NCI-H2081 (cell line): ENCODE measurements at places on chromosomes 16 and 17.

DNA sequence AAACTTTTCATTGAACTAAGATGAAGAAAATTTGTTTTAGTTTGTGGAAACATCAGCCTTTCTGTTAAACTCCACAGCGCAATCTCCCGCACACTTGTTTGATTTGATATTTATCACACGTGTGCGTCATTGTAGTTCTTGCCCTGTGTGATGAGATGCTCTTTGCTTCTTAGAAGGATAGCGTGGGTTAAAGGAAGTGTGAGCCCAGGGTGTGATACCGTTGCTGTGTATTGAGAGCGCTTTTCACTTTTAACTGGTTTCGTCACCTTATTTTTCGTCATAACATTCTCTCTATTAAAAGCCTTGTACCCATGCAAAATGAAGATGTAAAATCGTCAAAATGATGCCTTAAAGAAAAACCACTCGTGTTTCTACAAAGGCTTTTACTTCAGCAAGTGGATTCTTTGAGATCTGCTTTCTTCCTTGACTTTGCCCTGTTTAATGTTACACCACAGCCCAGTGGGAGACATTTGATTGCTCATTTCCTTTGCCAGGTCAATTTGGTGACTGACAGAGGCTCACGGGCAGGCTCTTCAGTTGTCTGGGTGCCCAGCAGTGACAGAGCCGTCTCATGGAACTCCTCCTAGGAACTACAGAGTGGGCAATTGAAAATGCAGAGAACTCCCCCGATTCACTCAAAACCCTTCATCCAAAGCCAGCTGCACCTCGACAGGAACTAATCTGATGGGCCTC lies 61.1 kb downstream of the RPA1 start:
- DNase-seq = no peak

GRCh38 chr16:12646490-12647274 lies 157.0 kb downstream of the CPPED1 start:
- DNase-seq = no peak

DNA sequence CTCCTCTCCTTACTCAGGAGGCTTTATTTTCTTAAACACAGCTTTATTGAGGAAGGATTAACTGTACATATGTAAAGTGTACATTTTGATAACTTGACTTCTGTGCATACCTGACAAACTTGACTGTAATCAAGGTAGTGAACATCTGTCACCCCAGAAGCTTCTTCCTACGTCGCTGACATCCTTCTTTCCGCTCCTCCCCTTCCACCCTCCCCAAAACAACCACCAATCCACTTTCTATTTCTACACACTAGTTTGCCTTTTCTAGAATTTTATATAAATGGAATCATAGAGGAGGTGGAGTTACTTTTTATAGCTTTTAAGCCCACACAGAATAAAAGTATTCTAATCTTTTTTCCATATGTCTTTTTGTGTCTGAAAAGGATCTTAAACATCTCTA lies 225.2 kb upstream of the RBFOX1 start:
- DNase-seq = no peak

- no peak for DNase-seq
These were observed 117.9 kb upstream of the MYOCD start for GRCh38 chr17:12547831-12548230.

- DNase-seq = no peak
These were observed 21.8 kb downstream of the SOX9 start for GRCh38 chr17:72142614-72143013.

GRCh38 chr17:32723310-32723955 lies 153.5 kb downstream of the MYO1D start:
- DNase-seq = no peak

GRCh38 chr16:15057681-15058417 lies 2.0 kb upstream of the NTAN1 start:
- DNase-seq = no peak
